NCI-H2171 treated with DMSO at 0.1 percent for 48 hours (cell line): ENCODE measurements at places on chromosomes 13 and 19.

DNA sequence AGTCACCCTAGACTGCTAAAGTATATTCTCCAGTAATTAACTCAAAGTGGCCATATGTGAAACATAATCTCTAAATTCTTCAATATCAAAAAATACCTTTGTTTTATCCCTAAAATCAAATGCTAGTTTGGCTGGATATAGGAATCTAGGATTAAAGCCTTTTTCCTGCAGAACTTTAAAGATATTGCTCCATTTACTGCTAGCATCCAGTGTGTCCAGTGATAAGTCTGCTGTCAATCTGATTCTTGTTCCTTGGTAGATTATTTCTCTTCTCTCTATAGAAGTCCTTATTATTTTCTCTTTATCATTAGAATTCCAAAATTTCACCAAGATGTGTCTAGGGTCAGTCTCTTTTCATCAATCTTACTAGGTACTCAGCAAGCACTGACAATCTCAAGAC is 384.6 kb downstream of the FGF14 start:
- DNase-seq: no peak

DNA sequence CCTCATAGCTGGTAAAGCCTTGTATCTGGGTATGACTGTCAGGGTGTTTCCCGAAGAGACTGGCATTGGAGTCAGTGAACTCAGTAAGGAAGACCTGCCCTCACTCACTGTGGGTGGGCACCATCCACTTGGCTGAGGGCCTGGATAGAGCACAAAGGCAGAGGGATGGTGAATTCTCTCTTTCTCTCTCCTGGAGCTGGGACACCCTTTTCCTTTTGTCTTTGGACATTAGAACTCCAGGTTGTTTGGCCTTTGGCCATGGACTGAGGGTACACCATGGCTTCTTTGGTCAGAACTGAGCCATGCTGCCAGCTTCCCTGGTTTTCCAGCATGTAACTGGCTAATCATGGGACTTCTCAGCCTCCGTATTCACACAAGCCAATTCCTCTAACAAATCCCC is 4.6 kb upstream of the CEACAM1 start:
- DNase-seq: no peak

- DNase-seq: no peak
These were observed 471.4 kb downstream of the LIG4 start for GRCh38 chr13:107743983-107744382.

- peak; percentile 40 for DNase-seq
These were observed 6.8 kb downstream of the WDFY2 start for GRCh38 chr13:51590971-51591627.

DNA sequence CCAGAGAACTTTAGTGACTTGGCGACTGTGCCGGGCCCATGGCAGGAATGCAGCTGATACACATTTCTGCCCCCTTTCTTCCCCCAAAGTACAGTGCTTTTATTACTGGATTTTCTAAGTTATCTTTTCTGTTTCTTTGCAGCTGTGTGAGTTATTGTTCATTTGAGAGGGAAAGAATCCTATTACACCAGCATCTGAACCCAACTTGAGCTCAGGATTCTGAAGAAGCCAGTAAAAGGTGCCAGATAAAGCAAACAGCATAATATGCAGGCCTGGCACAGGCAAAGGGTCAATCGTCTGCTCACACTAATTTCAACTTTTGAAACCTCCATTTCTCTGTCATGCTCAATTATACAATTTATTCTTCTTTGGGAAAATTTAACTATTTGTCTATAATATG is 93.9 kb downstream of the DOCK9 start:
- no peak for DNase-seq

DNA sequence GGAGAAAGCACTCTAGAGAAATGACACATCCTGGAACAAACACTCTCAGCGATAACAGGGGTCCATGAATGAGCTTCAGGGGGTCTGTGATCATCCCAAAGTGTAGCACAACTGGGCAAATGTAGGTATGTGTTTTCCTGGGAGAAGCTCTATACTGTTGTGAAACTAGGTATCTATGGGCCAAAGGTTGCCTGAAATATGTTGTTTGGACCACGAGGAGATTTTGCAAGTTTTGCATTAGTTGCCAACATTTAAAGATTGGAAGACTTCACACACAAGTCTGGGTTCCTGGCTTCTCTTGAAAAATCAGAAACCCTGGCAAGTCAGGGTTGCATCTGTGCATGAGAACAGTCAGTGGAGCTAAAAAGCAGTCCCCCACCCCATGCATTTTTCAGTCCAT is 26.7 kb upstream of the POU2F2 start:
- DNase-seq: no peak

DNA sequence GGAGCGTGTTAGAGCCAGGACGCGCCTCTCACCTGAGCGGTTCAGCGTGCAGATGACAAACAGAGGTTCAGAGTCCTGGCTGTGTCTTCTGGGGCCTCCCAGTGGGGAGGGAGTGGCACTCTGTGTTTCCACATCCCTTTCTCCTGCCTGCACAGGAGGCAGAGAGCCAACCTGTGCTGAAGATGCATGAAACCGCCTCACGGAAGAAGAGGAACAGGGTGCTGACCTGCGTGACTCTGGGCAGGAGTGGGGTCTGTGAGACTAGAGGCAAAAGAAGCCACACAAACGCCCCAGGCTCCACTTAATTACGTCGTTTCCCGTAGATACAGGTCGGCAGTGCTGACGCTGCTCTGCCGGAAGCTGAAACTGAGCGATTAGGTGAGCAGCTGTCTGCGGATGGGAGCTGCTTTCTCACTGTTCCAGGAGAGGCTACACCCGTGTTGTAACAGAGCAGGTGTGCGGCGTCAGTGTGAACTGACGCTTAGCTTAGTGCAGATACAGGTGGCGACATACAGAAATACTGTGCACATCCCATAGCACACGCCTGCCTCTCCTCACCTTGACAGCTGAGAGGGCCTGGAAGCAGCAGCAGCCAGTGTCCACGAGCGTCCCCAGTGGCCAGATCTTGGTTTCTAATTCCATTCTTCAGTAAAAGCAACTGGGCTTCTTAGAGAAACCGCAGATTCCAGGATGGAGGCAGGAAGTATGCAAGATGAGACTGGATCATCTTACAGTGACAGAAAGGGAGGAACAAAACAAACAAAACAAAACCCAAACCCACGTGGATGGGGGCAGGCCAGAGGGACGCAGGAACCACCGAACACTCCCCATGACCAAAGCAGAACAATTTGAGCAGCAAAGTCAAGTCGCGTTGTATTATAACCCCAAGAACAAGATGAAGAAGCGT is 37.7 kb upstream of the MCF2L start:
- DNase-seq: peak; percentile 92

DNA sequence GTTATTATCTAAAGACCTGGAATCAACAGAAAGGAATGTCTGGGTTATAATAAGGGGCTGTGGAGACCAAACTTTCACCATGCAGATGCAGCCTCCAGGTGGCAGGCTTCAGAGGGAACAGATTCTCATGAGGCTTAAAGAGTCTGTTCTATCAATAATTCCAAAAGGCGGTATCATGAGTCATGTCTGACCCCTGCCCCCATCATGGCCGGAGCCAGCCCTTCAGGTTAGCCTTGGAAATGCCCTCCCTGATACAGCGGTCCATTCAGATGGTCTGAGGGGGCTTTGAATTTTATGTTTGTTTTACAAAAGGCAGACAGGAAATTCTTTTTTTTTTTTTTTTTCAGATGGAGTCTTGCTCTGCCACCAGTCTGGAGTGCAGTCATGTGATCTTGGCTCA is 21.7 kb upstream of the LAMP1 start:
- peak; percentile 36 for DNase-seq

- peak; percentile 76 for DNase-seq
These were observed 41.0 kb upstream of the GRTP1 start for GRCh38 chr13:113404723-113405471.

GRCh38 chr19:1079566-1080111 is 12.7 kb downstream of the ARHGAP45 start:
- DNase-seq: no peak

DNA sequence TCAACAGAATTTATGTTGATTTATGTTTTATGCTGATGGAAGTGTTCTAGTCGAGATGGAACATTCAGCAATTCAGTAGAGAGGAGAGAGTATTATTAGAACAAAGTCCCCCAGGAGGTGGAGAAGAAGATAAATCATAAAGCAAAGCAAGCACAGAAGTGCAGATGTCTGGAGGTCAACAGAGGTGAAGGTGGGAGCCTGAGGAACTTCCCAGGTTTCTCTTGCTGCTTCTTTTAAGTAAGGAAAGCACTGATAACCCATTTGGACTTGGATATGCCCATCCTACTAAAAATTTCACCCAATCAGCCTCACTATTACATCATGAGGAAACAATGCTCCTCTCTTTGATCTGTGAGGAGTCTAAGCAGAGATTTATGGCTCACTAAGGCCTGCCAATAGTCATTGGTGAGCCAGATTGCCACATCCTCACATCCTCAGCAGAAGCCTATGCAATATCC is 98.8 kb downstream of the EPSTI1 start:
- DNase-seq: peak; percentile 3

DNA sequence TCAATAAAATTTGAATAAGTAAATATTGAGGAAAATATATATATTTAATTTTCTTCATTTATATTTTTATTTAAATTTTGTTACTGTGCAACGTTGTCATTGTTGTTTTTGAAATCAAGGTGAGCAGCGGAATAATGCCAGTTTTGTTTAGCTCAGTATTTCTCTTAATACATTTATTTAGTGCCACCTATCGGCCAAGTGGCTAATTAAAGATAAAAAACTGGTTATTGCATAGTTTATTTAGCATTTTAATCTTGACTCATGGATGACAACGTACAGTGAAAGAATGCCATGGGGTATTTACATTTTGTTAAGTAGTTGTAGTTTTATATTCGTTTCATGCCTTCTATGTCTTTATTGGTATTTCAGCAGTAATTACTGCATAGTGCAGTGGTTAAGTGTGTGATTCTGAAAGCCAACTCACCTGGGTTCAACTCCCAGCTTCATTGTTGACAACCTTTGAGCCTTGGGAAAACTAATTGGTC is 265.9 kb downstream of the MYO16 start:
- DNase-seq: peak; percentile 16

DNA sequence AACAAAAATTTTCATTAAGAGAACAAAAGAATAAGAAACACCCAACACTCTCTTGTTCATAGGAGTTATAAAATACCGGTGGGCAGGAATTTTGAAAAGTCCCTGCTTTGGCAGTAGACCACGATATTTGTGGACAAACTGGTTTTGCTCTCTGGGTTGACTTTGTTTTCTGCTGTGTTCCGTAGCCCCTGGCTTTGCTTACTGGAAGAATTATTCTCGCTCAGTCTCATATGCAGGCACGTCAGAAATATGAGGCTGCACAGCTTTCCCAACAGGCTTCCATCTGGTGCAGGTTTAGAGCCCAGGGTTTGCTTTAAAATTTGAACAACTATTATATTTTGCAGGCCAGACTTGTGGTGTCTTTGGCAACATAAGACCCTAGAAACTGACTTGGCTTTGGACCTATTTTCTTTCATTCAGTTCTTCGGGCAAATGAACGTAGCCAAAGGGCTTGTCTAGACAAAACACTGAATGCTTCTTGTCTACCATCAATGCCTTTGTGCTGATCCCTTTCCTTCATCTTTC is 2012.6 kb downstream of the PCDH9 start:
- no peak for DNase-seq

- no peak for DNase-seq
These were observed 786 bp upstream of the LILRA2 start for GRCh38 chr19:54572696-54573311.

- no peak for DNase-seq
These were observed 12.4 kb upstream of the TINCR start for GRCh38 chr19:5580161-5580571.

DNA sequence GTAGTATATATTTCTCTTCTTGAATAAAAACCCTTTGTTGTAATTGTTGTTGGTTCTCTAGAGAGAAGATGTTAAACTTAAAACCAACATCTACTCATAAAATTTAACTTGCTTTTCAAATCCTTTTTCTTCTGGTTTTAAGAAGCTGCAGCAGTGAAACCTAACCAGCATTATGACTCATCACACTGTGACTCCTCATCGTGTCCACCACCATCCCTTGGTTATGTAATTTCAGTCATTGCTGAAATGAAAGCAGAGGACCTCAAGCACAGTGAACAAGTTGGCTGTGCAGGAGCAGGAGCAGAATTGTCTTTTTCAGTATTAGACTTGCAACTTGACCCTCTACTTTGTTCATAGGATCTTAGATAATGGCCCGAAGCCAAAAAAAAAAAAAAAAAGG is 64.9 kb upstream of the HTR2A start:
- DNase-seq: no peak

DNA sequence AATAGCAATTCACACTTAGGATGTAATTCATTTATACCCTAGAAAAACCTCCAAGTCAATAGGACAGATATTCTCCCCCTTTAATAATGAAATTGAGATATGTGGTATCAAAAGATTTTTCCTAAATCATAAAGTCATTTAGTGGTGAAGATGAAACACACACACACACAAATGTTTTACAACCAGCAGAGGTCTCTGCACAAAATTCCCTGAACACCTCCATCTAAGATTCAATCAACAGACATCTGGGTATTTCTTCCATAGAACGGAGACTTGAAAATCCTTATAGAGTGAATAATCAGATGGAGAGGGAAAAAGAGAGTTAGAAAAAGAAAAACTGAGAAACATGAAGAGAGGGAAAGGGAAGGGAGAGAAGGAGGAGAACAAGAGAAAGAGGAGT is 52.8 kb downstream of the MYCBP2 start:
- no peak for DNase-seq

DNA sequence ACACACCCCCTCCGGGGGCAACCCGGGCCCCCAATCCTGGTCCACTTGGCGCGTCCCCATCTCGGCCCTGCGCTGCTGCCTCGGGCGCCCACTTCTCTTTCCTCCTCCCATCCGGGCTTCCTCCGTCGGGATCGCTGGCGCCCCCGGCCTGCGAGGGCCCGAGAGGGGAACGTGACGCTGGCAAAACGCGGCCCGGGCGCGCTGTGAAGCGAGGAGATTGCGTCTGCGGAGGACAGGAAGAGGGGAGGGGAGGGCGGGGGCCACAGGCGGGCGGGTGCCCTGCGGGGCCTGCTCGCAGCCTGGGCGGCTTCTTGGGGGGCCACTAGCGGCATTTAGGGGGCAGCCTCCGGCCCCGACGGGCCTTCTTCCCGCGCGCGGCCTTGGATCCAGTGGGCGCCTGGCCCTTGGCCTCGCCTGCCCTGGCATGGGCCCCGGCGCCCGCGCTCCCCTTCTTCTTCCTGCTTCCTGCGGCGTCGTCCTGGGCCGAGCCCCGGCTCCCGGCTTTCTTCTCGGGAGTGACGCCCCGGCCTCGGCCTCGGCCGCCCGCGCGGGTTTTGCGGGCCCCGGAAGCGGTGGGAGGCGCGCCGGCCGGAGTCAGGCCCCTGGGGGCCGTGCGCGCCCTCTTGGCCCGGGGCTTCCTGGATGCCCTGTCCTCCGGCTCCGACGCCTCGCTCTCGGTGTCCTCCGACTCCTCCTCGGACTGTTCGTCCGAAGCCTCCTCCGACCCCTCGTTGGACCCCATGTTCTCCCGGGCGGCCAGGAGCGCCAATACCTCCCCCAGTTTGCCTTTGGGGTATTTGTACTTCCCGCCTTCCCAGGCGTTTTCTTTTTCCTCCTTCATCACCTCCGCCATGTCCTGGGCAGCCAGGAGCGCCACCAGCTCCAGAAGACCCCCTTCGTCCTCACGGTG is 2.2 kb downstream of the PNMA8B start:
- no peak for DNase-seq

DNA sequence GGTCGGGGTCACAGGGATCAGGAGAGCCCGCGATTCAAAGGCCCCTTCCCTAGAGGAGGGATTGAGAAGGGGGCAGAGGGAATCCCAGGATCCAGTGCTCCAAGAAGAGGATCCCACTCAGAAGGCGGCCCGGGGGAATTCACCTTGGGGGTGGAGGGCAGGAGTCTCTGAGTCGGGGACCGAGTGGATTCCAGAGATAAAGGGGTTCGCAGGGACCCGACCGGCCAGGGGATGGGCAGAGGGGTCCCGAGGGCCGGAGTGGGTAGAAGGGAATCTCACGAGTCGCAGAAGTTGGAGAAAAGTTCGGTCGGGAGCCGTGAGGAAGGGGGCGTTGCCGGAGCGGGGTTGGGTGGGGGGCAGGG is 261 bp downstream of the PRKD2 start:
- DNase-seq: no peak
